Foreskin keratinocyte (primary cell): ENCODE measurements at places on chromosomes 11 and 22.

DNA sequence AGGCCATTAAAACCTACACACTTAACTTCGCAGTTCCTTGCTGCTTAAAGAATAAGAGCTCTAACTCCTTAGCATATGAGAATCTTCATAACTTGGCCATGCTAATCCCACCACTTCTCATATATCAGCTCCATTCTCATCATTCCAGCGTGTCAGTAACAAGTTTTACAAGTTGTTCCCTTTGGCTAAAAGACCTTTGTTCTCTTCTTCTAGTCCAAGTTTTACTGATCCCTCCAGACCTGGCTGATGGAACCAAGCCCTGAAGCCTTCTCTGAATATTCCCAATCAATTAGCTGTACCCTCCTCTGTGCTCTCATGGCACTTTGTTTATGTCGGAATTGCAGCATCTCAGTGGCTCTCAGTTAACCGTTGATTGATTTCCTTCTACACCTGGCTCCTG lies 35.8 kb downstream of the GAB2 start:
- no peak for DNase-seq

DNA sequence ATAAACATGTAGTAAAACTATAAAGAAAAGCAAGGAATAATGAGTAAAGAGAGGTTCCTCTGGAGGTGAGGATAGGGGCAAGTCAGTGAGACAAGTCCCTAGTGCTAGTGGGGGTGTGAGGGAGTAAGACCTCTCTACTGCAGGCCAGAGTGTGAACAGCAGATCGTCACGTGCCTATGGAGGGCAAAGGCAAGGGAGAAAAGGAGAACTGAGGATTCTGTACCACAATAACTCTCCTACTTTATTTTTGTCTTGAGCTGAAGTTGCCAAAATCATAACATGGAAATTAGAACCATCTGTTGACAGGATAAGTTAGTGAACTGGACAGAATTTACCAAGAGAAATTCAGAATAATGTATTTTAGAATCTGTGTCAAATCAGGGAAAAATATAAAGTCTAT lies 77.6 kb downstream of the ENTHD1 start:
- no peak for DNase-seq

- no peak for DNase-seq
Measured at GRCh38 chr11:80280737-80281136, 839.9 kb upstream of the TENM4 start.

GRCh38 chr11:19980957-19981669 lies 179.2 kb downstream of the DBX1 start:
- DNase-seq = no peak

DNA sequence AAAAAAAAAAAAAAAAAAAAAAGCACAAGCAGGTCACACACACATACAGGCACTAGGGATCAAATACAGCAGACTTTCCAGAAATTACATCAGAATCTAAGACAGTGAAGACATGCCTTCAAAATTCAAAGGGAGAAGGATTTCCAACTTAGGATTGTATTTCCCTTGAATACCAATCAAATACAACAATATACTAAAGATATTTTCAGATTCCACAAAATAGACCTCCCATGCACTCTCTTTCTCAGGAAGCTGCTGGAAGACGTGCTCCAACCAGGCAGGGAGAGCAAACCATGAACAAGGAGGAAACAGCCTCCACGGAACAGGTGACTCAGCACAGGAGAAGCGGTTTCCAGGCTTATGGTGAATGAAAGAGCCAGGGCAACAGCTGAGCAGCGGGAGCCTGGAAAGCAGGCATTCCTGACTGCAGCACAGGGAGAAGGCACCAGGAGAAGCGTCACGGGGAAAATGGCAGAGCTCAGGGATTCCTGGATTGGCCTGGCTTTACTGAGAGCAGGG lies 32.0 kb downstream of the TMEM184B start:
- DNase-seq = peak; percentile 88

DNA sequence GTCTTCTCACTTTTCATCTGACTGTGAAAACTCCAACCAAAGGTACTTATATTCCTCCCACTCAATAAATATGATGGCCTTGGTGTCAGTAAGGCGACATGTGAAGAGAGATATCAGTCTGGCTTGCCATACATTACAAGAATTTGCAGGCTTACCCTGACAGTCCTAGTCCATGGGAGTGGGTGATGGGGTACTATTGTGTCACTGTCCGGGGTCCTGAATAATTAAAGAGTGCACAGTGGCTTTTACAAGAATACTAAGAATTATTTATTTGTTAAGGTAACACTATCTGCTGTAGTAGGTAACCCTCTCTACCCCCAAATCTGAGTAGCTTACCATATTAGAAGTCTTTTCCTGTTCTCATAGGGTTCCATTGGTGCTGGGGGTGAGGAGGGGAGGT lies 23.1 kb upstream of the IZUMO1R start:
- no peak for DNase-seq
